ENCODE measurements at places on chromosomes 2 and 18.
A peak's percentile ranks its signal among the peaks of the same experiment; 100 is the strongest.

GRCh38 chr2:10016802-10017258, 26.5 kb upstream of the KLF11 start:
- no peak for DNase-seq

DNA sequence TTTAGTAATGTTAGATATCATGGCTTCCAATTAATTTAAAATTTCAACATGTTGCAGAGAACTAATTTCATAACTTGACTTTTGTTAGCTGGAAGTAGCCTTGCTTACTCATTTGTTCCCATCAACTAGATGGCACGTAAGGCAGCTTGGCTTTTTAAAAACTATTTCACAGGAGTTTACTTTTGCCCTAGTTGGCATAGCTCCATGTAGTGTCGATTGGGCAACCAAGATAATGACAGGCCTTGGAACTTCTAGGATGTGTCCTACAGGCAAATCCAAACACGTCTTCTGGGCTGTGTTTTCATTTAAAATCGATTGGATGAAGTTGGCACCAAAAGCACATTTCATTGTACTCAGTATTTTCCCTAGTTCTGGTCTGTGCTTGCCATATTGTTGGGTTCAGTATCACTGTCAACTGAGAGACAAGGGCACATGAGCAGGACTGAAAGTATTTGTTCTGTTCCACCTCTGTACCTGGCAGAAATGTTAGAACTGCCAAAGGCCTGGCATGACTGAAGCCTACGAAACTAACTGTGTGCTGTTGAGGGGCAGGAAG, 29.4 kb downstream of the HADHB start:
- DNase-seq = no peak

GRCh38 chr2:54084600-54084999, 30.8 kb upstream of the ACYP2 start:
- no peak for DNase-seq

DNA sequence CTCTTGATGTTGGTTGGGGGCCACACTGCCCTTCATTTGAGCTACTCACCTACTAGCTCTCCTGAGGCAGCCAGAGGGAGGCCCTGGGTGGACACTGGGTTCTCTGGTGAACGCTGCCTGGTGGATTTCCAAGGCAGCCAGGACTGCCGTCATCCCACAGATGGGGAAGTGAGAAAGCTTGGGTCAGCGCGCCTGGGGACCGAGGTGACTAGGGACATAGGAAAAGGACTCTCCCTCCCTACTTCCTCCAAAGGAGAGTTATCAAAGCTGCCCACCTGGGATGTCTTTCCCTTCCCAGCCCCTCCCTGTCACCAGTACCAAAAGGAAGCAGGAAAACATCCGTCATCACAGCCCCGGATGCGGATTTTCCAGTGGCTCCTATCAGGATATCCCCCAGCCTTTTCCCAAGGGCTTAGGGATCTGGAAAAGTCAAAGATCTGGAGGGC, 3.8 kb upstream of the SEMA4C start:
- DNase-seq = no peak

GRCh38 chr2:137205324-137205723, 440.0 kb downstream of the THSD7B start:
- DNase-seq = no peak

DNA sequence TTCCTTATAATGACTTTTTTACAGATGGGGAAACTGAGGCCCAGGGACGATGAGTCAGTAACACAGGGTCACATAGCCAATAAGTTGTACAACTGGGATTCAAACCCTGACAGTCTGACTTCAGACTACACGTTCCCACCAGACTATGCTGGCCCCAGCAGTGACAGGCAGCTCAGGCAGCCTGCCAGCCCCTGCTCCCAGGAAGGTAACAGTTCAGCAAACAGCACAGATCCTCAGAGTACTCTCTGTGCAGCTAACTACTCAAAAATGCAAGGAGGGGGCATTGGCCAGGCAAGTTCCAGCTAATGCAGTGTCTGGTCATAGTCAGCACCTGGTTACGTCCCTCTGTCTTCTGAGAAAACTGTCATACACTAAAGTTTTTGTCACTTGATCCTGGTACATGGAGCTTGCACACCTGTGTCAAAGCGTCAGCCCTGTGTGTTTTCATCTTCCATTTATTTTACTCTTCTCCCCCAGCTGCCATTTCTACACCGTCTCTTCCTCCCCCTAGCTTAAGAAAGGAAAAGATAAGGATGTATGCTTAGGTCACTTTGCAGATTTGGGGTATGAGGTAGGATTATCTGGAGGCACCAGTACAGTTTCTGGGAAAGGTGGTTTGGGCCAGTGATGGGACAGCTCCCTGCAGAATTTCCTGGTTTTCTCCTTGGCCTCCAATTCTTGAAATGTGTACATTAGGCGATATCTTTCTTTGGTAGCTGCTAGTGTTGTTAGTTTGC, 4.5 kb downstream of the SMARCAL1 start:
- DNase-seq = no peak

GRCh38 chr2:27647289-27647688, 16.1 kb downstream of the SUPT7L start:
- DNase-seq = no peak

- DNase-seq = no peak
Observed at GRCh38 chr18:62631173-62631572, 84.2 kb upstream of the PHLPP1 start.

DNA sequence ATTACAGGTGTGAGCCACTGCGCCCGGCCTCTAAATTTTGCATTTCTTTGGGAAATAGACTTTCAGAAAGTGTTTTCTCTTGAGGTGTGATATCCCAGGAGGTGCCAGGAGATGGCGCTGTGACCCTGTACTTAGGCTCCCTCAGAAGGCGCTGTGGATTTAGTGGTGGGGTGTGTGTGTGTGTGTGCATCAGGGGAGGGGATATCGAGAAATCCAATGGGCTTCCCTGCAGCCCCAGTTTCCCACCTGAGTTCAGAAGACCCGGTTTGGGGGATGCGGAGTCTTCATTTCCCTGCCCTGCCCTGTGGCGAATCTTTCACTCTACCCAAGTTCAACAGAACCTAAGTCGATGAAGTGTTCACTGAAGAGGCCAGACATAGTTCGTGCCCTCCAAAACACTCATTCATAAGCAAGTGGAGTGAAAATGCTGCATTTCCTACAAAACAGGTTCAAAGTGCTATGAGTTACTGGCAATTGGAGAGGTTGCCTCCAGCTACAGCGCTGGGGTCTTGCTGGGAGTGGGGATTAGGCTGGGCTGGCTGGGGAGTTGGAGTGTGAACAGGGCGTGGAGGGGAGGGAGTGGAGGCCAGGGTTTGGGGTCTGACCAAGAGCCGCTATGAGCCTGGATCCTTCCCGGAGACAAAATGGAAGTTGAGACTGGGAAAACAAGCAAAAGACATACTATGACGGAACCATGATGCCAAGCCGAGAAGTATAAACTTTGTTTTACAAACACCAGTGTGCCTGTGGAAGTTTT, 6.5 kb upstream of the WNT6 start:
- peak; percentile 5 for DNase-seq

GRCh38 chr2:67295406-67295805, 101.7 kb upstream of the ETAA1 start:
- no peak for DNase-seq

- no peak for DNase-seq
Observed at GRCh38 chr2:132937629-132938028, 267.6 kb upstream of the LYPD1 start.

DNA sequence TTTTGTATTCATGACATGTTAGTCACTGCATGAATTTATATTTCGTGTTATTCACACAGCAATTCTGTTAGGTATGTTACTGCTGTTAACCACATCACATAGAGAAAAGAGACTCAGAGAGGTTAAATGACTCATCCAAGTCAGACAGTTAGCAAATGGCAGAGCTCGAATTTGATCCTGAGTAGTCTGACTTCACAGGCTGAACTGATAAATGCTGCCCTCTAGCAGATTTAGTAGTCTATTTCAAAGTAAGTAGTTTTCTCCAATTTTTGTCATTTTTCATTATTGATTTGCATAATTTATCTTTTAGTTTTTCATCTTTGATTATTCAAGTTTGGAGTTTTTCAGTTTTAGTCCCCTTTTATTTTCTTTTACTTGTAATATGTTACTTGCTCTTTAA, 58.3 kb downstream of the WDR7 start:
- DNase-seq = no peak

DNA sequence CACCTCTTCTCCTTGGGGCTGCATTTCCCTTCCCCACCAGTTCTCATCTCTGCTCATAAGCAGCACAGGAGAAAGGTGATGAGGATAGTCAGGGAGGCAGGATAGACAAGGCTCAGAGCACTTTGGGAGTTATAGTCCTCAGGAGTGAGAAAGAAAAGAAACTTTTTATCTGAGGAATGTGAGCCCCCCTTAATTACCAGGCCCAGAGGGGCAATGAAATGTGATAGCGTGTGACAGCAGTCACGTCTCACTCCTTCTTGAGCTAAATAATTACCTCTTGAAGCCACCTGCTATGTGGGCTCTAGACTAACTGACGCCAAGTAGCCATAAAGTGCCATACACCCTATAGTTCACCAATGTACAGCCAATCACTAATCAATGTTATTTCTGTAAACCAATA, 105.8 kb downstream of the SPP2 start:
- no peak for DNase-seq

GRCh38 chr2:213678437-213679218, 394.4 kb downstream of the SPAG16 start:
- DNase-seq = no peak

GRCh38 chr2:113174376-113174750, 592 bp downstream of the PSD4 start:
- no peak for DNase-seq

DNA sequence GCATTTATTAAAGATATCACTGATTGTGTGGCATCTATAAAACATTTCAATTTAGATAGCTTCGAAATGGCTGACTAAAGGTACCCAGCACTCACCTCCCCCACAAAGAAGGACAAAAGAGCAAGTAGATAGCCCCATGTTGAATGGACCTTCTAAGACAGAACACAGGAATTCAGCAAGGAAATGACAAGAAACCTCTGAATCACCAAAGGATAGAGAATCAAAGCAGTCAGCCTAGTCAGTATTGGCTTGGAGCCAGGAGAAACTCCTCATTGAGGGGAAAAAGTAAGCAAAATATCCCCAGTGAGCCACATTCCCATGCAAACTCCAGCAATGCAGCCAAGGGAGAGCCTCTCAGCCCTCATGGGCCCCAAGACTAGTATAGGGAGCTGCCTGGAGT, 113.7 kb downstream of the BARD1 start:
- DNase-seq = no peak

DNA sequence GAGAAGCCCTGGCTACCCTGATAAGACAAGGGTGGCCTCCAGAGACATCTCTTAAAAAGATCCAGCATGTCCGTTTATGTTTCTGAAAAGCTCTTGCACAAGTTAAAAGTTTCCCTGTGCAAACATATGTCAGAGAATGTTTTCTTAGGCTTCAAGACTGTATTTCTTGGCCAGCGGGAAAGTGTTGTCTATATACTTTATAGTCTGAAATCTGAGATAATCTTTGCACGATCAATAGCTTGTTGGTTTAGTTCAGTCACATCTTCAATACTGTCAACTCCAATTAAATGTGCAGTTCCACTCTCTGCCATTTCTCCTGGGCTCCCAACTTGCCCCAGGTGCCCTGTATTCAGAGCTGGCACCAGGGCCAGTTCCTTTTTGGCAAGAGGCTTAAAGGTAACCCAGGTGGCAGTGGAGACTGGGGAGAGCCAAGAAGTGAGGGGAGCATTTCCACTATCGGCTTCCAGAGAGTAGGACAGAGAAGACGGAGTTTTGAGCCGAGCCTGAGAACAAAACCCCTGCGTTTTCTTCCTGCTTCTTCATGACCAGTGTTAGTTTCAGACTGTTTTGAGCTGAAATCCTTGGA, 64.4 kb downstream of the ACOXL start:
- no peak for DNase-seq

- no peak for DNase-seq
Observed at GRCh38 chr2:201235860-201236811, 24.2 kb upstream of the CASP8 start.

- DNase-seq = no peak
Observed at GRCh38 chr2:211144078-211144477, 587.7 kb downstream of the CPS1 start.

GRCh38 chr18:9792565-9793245, 84.6 kb downstream of the RAB31 start:
- DNase-seq = no peak

- DNase-seq = no peak
Observed at GRCh38 chr2:3294069-3294468, 83.5 kb downstream of the EIPR1 start.

GRCh38 chr18:31091350-31091749, 10.9 kb downstream of the DSC2 start:
- no peak for DNase-seq

- DNase-seq = no peak
Observed at GRCh38 chr2:25219621-25220020, 51.2 kb upstream of the POMC start.

DNA sequence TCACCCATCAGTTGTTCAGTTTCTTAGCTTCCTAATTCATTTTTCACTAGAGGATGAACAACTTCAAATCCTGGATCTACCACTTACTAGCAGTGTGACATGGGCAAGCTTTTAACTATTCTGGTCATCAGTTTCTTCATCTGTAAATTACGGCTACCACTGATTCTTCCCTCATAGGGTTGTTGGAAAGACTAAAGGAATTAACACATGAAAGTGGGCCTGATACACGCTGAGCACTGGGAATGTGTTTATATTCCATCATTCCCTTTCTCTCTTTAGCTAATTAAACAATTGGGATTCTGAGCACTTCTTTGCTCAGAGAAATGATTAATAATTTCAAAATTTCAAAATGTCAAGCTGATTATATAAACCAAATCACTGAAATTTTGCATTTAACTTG, 862.3 kb upstream of the GCFC2 start:
- DNase-seq = no peak

GRCh38 chr2:36672199-36672598, 24.3 kb upstream of the VIT start:
- no peak for DNase-seq

GRCh38 chr18:72456802-72457201, 87.3 kb downstream of the CBLN2 start:
- no peak for DNase-seq

DNA sequence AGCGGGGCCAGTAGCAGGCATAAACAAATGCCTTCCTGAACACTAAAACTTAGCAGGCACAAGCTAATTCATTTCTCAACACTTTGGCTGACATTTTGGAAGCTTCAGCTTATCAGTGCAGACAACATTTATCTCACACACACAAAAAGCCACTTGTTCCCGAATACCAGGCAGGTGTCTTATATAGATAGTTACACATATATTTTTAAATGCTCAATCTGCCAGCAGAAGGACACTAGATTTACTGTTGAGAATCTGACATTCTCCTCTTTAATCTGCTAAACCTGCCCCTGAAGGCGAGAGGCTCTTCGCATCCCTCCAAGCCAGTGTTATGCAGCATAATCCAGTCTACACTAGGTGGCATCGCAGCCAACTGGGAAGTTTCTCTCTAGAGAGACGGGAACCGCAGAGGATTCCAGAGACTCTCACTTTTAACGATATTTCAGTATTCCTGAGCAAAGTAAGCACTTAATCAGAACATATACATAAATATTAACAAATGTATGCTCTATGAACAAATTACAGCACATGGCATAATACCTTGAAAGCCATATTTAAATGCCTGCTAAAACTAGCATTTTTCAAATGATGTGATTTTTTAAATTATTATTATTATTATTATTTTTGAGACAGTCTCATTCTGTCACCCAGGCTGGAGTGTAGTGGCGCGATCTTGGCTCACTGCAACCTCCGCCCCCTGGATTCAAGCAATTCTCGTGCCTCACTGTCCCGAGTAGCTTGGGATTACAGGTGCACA, 90.2 kb upstream of the SCG2 start:
- DNase-seq = no peak

- DNase-seq = no peak
Observed at GRCh38 chr2:72140621-72140960, 7.1 kb downstream of the CYP26B1 start.

GRCh38 chr2:220707261-220707660, 864.8 kb downstream of the EPHA4 start:
- no peak for DNase-seq

All from NCI-H1417 treated with DMSO at 0.1 percent for 48 hours (cell line).